ENCODE measurements at places on chromosomes 4 and X.

DNA sequence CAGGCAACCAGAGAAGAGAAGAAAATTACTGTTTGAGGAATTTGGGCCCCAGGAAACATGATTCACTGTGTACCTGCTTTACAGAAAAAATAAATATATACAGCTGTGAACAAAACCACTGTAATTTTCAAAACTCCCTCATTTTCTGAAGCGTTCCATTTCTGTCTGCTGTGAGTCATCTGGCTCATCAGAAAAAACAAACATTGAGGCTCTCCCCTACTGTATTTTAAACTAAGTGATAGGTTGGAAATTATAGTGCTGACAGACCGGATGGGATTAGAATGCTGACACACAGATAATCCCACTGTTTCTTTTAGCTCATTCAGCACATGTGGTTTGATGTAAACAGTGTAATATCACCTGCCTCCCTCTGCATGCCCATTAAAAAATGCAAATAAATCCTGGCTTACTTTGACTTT is 847.0 kb downstream of the TRIML1 start:
- DNase-seq = no peak

GRCh38 chr4:143362349-143363046 is 25.8 kb downstream of the GAB1 start:
- no peak for DNase-seq

- DNase-seq = no peak
Measured at GRCh38 chrX:56746996-56747395, 18.0 kb downstream of the NBDY start.

- no peak for DNase-seq
Measured at GRCh38 chr4:41315862-41316261, 59.1 kb downstream of the UCHL1 start.

- DNase-seq = no peak
Measured at GRCh38 chr4:84901173-84901572, 65.3 kb downstream of the WDFY3 start.

GRCh38 chrX:107710617-107711391 is 64.8 kb downstream of the TSC22D3 start:
- peak; percentile 41 for DNase-seq

- no peak for DNase-seq
Measured at GRCh38 chr4:183797011-183797444, 108.1 kb upstream of the STOX2 start.

- no peak for DNase-seq
Measured at GRCh38 chr4:97500423-97500822, 642.9 kb downstream of the STPG2 start.

- DNase-seq = no peak
Measured at GRCh38 chr4:72383439-72383838, 185.6 kb downstream of the ADAMTS3 start.

- peak; percentile 68 for DNase-seq
Measured at GRCh38 chr4:133148690-133149363, at the start of gene PCDH10. TSS of gene PCDH10 (plus strand) at chr4:133149294. CDS start at chr4:133150141, 847 bp downstream.

All from activated naive CD8-positive, alpha-beta T cell treated with anti-CD3 and anti-CD28 coated beads for 36 hours (primary cell).